ENCODE measurements at places on chromosomes 6 and 20. TPM values are rescaled to one million over a fixed set of nuclear protein-coding genes. Genes with fewer than 3 reads are reported as not detected.

DNA sequence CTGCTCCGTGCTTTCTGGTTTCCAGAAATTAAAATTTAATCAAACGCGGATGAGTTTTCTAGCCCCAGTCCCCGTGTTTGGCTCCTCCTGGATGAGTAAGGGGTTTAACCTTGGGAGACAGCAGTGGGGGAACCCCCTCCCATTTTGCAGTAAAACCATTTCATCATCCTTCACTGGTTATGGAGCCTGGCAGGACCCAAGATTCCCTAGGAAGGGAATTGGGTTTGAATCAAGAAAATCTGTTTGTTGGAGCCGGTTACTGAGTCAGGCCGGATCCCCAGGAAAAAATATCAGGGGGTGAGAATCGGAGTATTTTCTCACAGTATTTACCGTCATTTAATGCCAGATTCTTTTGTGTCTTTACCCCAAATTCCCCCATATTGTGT lies 754 bp downstream of the YWHAB start:
- no peaks in the 10 kb centered on the region for H3K36me3 ChIP-seq
- DNase-seq, result no peak
- no peaks in the 10 kb centered on the region for H3K27me3 ChIP-seq
- peaks cover 46% of the 10 kb centered on the region for H3K4me1 ChIP-seq

DNA sequence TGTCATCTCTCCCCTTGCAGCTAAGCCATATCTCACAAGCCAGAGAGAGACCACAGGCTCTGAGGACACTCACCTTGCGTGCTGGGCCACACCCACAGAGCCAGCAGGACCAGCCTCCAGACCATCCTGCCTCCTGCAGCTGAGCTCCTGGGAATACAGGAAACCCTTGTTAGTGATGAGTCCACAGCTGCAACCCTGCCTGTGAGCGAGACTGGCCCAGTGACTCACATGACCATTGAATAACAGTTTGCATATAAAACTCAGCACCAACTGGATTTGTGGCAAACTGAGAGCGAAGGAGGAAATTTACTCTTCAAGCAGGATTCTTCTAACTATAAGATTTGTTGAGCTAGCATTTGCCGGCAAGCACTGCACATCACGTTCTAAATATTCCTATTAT lies 3.0 kb downstream of the THBS2 start:
- H3K4me3 ChIP-seq, result peak overlapping the region; percentile 92
- DNase-seq, result no peak
- H3K27me3 ChIP-seq, result no peaks in the 10 kb centered on the region
- peaks cover 73% of the 10 kb centered on the region for H3K4me1 ChIP-seq

GRCh38 chr6:44635486-44635885 lies 248.0 kb downstream of the CDC5L start:
- no peak overlapping the region for H3K4me3 ChIP-seq
- H3K27ac ChIP-seq, result no peak overlapping the region
- no peaks in the 10 kb centered on the region for H3K27me3 ChIP-seq

DNA sequence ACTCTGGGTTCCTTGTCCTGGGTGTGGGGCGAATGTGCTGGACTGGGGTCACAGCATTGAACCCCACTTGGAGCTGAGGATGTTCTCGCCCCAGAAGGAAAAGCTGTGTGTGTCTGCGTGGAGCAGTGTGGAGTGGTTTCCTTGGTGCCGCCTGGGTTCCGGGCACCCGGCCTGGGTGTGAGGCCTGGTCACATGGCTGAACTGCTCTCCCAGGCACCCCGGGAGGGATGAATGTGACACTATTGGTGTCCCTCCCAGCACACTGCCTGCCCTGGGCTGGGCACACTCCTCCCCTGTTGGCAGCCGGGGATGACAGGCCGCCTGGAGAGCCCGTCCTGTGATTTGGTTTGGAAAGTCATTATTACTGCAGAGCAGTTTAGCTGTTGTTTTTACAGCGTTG lies 12.3 kb downstream of the MYT1 start:
- H3K4me3 ChIP-seq, result no peak overlapping the region
- no peaks in the 10 kb centered on the region for H3K4me1 ChIP-seq
- peaks cover 36% of the 10 kb centered on the region for H3K27me3 ChIP-seq
- DNase-seq, result no peak
- H3K36me3 ChIP-seq, result no peaks in the 10 kb centered on the region
- no peak overlapping the region for H3K27ac ChIP-seq

- peaks cover 6% of the 10 kb centered on the region for H3K4me1 ChIP-seq
- no peak within 1 kb of the TSS for H3K27ac ChIP-seq
- H3K27me3 ChIP-seq, result peaks cover 2% of the 10 kb centered on the region
- H3K36me3 ChIP-seq, result no peaks in the 10 kb centered on the region
These were observed at the start of gene SLC17A2 for GRCh38 chr6:25930532-25931410. TSS of gene SLC17A2 (minus strand) at chr6:25930691. CDS start at chr6:25925796, 4,895 bp downstream.

- DNase-seq, result no peak
- no peaks in the 10 kb centered on the region for H3K36me3 ChIP-seq
- H3K27me3 ChIP-seq, result no peaks in the 10 kb centered on the region
- H3K4me3 ChIP-seq, result peak overlapping the region; percentile 87
- H3K27ac ChIP-seq, result peak overlapping the region; percentile 93
These were observed 478 bp upstream of the MTHFD1L start for GRCh38 chr6:150865043-150865405.

- H3K4me3 ChIP-seq, result no peak overlapping the region
- no peaks in the 10 kb centered on the region for H3K36me3 ChIP-seq
- no peak overlapping the region for H3K27ac ChIP-seq
These were observed 214.7 kb downstream of the PLCB1 start for GRCh38 chr20:8346700-8347270.

DNA sequence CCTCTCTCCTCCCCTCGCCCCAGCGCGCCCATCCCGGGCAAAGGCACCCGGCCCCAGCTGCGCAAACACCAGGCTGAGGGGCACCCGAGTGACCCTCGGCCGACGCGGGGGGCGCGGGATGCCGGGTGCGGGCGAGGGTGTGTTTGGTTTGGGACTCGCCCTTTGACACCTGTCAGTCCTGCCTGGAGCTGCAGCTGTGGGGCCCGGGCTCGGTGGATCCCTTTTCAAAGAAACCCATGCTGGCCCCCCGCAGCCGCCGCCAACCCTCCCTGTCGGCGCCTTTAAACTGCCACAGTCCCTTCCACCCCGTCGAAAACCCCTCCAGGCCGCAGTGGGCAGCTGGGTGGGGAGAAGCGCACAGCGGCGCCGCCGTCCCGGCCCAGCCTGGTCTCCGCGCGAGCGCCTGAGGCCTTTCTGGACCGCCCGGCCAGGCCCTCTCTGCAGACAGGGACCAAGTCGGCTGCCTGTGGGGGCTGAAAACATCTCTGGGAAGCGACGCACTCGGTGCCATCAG lies 5.5 kb downstream of the FOXQ1 start:
- H3K4me1 ChIP-seq, result peaks cover 13% of the 10 kb centered on the region
- peaks cover 31% of the 10 kb centered on the region for H3K27me3 ChIP-seq
- H3K36me3 ChIP-seq, result no peaks in the 10 kb centered on the region
- no peak overlapping the region for H3K27ac ChIP-seq

DNA sequence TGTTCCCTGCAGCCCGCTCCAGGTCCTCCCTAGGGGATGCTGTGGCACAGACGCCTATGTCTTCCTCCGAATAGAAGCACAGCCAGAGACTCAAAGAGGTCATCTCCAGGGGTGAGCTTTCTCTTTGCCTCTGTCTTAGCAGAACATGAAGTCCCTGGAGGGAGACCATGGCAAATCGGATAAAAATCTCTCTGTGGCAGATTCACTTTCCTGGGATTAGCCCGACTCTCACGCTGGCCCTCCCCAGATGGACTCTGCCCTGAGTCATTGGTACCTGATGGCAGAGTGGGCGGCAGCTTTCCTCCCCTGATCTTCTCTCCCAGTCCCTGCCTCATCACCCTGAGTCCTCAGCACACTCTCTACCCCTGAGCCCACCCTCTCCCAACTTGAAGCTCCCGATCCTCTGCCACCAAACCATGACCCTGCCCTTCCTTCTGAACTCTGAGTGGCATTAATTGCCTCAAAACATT lies 58.0 kb upstream of the CCDC167 start:
- no peak overlapping the region for H3K4me3 ChIP-seq
- peaks cover 23% of the 10 kb centered on the region for H3K4me1 ChIP-seq
- H3K27me3 ChIP-seq, result peaks cover 6% of the 10 kb centered on the region
- H3K36me3 ChIP-seq, result no peaks in the 10 kb centered on the region
- DNase-seq, result no peak

DNA sequence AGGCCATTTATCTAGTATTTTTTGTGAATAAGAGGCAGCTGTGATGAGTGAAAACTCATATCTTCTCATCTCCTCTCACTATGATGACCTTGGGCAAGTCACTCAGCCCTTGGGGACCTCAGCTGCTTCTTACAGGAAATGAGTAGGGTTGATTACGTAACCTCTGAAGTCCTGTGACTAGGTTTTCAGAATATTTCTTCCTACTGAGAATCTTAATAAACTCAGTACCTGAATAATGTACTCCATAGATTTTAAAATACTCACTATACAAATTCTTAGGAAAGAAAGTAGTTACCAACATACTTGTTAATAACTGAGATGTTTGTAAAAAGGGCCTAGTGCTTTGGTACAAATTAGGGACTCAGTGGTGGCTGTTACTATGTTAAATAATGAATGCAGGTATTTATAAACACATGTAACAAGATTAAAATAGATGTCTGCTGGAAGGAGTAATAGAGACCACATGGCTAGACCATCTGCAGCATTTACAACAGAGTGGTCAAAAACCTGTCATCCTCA lies 60.9 kb downstream of the RPRD1B start:
- H3K36me3 ChIP-seq, result peaks cover 11% of the 10 kb centered on the region
- H3K27ac ChIP-seq, result no peak overlapping the region

DNA sequence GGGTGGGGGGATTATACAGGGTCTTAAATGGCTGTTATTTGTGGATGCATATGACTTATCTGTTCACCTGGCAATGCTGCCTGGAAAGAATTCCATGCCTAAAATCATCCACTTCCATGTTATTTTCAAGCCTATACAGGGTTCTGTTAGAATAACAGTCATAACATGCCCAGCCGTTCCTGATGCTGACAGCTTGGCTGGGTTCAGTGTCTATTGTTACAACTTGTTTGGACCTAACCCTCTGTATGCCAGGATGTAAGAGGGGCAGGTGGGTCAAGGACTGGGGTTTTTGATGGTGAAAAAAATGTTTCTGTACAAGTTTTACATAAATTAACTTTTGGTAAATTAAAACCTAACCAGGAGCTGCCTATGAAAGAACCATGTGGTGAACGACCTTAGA lies 79.8 kb downstream of the GINS1 start:
- DNase-seq, result no peak
- no peaks in the 10 kb centered on the region for H3K27me3 ChIP-seq
- peaks cover 6% of the 10 kb centered on the region for H3K4me1 ChIP-seq
- no peak overlapping the region for H3K4me3 ChIP-seq
- no peak overlapping the region for H3K27ac ChIP-seq

Gene HDGFL1
- not detected for total RNA-seq

Gene CTAGE9
- not detected for total RNA-seq

Gene MAP7
- total RNA-seq, result 0.77 TPM

Gene C6orf163
- 1.2 TPM for total RNA-seq

Gene PTGIS
- total RNA-seq, result 165 TPM

Gene PREX1
- total RNA-seq, result 3.0 TPM

Data from chondrocyte (in vitro differentiated cells).